ENCODE measurements at places on chromosomes 5 and 9. TPM values are rescaled to one million over a fixed set of nuclear protein-coding genes. Genes with fewer than 3 reads are reported as not detected.

Gene C9
- total RNA-seq, result not detected

Gene HK3
- total RNA-seq, result 7.2 TPM

Gene CD14
- total RNA-seq, result 37.7 TPM

Gene FOXD4L4
- not detected for total RNA-seq

Gene KCNMB1
- total RNA-seq, result 0.65 TPM

Gene SH3PXD2B
- 5.3 TPM for total RNA-seq

Gene C5orf46
- total RNA-seq, result 2.0 TPM

Gene KCNN2
- 8.0 TPM for total RNA-seq

Gene TAS2R1
- total RNA-seq, result not detected

Gene TJP2
- total RNA-seq, result 116 TPM

Gene EFNA5
- total RNA-seq, result 25.7 TPM

DNA sequence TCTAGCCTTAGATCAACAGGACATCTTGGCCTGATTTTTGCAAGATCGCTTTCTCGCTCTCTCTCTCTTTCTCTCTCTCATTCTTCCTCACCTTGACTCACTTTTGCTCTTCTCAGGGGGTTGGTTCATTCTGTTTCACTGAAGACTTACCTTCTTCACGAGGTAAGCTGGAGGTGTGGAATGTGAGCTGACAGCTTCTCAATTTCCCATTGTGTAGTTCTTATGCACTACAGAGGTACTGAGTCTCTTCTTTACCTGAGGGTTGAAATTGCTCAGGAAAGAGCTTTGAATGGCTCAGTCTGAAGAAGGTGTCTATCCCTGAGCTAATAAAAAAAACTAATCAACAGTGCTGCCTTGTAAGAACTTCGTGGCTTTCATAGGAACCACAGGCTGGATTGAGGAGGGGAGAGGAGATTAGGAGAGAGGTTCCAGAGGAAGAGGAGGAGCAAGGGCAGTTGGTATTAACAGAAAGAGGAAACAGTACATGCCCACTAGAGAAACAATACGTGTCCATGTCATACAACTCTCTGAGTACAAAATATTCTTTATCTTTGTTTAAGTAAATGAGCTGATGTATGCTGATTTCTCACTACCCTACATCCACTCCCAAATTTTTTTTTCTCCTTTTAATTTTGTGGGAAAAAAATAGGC lies 192.2 kb downstream of the TMEM167A start:
- no peak for DNase-seq

DNA sequence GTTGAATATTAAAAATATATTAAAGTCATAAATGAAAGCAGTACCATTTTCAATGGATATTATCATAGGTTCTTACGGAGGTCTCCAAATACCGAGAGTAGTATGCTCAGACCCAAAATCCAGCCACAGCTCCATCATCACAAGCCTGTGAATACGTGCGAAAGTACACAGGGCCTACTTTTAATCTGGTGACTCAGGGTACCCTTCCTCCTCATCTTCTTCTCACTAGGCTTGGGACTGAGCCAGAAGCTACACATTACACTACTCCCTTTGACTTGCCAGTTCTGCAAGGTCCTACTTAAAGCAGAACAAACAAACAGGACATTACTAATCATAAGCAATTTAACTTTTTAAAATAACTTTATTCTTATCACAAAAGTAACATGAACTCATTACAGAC lies 7.6 kb upstream of the RIC1 start:
- DNase-seq, result no peak

DNA sequence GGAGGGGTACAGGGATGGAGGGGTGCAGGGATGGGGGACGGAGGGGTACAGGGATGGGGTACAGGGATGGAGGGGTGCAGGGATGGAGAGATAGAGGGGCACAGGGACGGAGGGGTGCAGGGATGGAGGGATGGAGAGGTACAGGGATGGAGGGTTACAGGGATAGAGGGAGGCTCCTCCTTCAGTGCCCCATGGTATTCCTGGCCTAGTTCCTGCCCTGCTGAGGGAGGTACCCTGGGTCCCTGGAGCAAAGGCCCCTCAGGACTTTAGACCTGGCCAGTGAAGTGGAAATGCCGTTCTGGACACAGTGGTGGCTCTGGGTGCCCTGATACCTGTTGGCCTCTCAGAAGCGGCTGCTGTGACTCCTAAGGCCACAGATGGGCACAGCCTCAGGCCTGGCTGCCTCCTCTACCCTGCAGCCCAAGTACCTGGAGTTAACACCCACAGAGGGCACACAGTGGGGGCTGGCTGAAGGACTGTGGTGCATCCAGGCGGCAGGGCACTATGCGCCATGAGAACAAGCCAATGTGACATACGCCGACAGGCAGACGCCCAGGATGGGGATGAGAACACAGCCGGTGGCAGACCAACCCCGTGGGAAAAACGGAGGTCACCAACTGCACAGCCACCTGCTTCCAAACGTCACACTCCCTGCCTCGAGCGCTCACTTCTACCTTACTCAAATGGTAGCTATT lies 8.4 kb downstream of the PTGES2 start:
- peak; percentile 20 for DNase-seq

GRCh38 chr5:33662722-33663427 lies 222.1 kb downstream of the TARS1 start:
- no peak for DNase-seq

- DNase-seq, result no peak
Observed at GRCh38 chr5:151180291-151180690, 22.7 kb upstream of the ANXA6 start.

- no peak for DNase-seq
Observed at GRCh38 chr9:74479711-74480110, 17.4 kb upstream of the RORB start.

GRCh38 chr9:34584970-34585369 lies 4.6 kb downstream of the CNTFR start:
- DNase-seq, result no peak

DNA sequence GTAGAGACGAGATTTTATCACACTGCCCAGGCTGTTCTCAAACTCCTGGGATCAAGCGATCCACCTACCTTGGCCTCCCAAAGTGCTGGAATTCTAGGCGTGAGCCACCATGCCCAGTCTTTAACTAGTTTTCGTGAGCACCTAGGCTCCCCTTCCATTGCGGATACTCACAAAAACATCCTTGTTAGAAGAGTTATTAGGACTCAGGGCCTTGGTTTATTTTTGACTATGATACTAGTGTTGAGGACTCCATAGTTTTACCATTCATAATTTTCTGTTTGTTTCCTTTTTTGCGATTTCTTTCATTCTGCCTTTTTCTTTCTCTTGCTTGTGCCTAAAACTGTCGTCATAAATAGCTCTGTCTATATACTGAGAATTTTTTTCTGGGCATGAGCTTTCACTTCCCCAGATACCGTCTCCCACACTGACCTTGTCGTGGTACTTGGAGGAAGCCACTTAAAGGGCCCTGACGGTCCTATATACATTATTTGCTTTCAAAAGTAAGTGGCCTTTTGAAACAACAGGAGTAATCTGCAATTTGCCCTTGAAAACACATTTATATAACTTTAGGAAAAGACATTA lies 5.2 kb downstream of the F2R start:
- DNase-seq, result no peak

DNA sequence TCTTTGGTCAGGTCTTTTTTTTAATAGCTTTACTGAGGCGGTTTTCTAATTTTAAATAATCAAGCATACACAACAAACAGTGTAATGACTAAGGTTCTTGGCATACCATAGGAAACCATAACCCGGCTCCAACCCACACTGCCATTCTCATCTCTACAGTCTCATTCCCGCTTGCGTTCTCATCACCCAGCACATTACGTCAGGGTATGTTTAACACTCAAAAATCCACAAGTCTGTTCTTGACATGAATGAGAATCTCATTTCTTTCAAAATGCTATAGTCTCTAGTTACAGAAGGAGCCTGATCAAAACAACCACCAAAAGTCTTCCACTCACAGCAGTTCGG lies 505 bp downstream of the C5orf34 start:
- DNase-seq, result no peak

DNA sequence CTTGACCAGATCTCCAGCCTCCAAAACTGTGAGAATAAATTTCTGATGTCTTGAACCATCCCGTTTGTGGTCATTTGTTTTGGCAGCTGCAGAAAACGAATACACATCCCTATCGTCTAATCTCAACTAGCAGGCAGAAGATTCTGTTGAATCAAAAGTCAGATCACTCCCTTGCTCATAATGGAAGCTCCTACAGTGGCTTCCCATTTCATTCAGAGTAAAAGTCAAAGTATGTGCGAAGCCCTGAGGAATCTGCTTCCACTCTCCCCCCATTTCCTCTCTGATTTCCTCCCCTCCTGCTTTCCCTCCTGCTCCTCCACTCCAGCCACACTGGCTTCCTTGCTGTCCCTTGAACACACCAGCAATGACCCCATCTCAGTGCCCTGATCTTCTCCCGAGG lies 34.8 kb upstream of the SPOCK1 start:
- DNase-seq, result no peak

- DNase-seq, result peak; percentile 96
Observed at GRCh38 chr5:181260720-181261319, at the start of gene TRIM52. Gene TRIM52, minus strand, starts transcription at chr5:181261143. Its CDS starts 330 bp downstream, at chr5:181260813.

GRCh38 chr9:93620041-93620506 lies 43.7 kb downstream of the PHF2 start:
- DNase-seq, result no peak

- DNase-seq, result no peak
Observed at GRCh38 chr9:111559000-111559610, 34.1 kb downstream of the ZNF483 start.

GRCh38 chr5:154368041-154368800 lies 77.6 kb upstream of the SAP30L start:
- DNase-seq, result no peak

DNA sequence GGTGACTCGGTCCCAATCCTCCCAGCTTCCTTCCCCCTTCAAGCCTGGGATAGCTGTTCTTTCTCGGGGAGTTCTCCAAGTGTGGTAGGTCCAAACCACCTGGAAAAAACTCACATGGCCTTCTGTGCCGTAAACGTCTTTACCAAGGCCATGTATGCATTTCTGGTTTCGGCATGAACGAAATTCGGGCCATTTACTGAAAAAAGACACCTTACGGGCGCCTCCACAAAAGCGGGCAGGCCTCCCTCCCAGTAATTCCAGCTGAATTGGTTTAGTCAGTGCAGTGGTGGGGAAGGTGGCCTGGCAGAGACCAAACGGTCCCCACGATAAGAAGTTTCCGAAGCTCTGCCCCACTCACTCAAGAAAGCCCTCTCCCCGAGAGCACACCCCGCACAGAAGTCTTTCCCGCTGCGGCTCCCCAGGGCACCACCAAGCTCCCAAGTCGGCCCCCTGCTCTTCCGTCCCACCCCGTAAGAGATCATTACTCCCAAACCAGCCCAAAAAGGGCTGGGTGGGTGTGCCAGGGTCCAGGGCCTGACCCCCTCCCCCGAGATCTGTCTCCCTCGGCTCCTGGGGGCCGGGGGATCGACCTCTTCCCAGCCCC lies 86.3 kb upstream of the MELK start:
- no peak for DNase-seq

GRCh38 chr5:144260121-144260520 lies 89.4 kb downstream of the KCTD16 start:
- DNase-seq, result no peak

- DNase-seq, result no peak
Observed at GRCh38 chr5:124408738-124409453, 337.5 kb downstream of the ZNF608 start.

DNA sequence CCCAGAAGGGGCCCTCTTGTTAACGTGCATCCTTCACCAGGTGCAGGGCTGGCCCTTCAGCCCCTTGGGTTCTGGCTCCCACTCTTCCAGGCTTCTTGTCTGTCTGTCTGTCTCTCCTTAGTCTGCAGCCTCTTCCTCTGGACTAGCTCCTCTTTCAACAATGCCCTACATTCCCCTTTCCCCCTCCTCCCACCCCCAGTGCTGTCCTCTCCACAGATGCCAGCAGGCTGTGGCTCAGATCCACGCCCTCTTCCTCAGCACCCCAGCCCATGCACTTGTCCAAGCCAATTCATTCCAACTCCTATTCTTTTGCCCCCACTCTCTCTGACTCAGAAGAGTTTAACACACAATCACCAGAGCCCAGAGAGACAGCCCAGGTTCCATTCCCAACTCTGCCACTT lies 45.2 kb upstream of the ALDH1B1 start:
- no peak for DNase-seq

DNA sequence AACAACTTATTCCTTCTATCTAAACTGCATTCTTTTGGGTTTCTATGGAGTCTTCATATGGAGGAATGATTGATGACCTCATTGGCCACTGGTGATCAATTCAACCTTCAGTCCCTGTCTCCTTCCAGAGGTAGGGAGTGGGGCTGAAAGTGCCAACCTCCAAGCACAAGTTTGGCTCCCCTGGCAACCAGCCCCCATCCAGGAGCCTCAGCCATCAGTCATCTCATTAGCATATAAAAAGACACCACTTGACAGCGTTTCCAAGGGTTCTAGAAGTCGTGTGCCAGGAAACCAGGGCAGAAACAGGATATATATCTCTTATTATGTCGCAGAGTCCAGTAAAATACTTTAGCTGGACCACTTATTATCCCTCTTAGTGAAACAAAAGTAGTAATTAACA lies 9.8 kb downstream of the SLC31A2 start:
- no peak for DNase-seq

DNA sequence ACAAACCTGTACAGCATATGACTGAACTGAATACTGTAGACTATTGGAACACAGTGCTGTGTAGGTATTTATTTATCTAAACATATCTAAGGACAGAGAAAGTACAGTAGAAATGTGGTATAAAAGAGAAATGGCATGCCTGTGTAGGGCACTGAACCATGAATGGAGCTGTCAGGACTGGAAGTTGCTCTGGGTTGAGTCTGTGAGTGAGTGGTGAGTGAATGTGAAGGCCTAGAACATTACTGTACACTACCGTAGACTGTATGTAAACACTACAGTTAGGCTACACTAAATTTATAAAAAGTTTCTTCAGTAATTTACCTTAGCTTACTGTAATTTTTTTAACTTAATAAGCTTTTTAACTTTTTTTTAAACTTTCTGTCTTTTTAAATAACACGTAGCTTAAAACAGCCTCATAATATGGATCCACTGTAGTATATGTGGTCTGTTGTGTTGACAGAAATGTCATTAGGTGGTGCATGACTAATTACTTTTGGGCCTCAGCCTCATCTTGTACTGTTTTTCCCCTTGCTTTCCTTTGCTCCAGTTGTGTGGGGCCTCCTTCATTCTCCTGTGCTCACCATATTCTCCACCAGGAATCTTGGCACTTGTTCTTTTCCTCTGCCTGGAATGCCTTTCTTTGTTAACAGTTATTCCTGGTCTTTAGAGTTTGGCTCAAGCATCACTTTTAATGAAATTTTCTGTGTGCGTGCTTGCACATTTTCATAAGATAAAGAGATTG lies 8.8 kb downstream of the SPIN1 start:
- no peak for DNase-seq

GRCh38 chr5:51383131-51384121 lies at the start of gene ISL1:
Gene ISL1, plus strand, starts transcription at chr5:51383448. Its CDS starts 224 bp downstream, at chr5:51383672.
- DNase-seq, result peak; percentile 52
